ENCODE measurements at places on chromosomes 3 and 15.

GRCh38 chr3:123365450-123366143, 83.3 kb downstream of the ADCY5 start:
- DNase-seq: no peak

DNA sequence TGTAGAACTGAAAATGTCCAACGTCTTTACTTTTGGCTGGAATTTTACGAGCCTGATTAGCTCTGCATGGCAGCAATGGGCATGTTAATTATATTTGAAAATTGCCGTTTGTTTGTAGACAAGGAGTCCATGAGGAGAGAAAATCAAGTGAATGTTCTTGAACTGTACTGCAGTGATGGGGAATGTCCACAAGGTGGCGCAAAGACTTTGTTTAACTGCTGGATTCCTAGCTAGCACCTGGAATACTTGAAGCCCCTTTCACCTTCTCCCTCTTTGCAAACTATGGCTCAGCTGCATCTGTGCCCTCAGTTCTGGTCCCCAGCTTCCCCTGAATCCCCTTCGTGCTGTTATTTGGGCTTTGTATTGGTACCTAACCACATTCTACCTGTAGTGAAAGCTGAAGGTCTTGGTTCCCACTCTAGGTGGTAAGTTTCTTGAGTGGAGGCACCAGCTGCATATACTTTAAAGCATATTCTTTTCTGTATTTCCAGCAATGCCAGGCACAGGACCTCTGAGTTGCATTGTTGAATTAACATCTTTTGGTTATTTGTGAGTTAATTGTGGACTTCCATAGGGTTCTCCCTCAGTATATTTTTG, 25.3 kb downstream of the EXOG start:
- peak; percentile 85 for DNase-seq

DNA sequence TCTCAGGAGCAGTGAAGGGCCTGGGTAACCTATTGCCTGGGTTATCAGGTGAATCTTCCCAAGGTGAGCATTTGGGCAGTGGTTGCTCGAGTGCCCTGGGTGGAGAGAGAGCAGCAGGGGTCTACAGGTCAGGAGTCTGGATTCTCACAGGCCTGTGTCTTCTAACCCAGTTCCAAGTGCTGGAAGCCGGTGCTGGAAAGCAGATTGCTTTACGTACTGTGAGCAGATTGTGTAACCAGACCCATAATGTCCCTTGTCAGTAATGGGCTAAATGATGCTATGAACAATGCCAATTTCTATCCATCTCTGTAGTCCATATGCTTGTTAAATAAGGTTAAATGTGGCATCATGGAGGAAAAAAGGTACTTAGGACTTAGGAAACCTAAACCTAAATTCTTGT, 106.5 kb downstream of the TPRG1 start:
- no peak for DNase-seq

GRCh38 chr3:31170932-31171670, 276.6 kb upstream of the GADL1 start:
- DNase-seq: peak; percentile 99

- no peak for DNase-seq
These were observed 6.1 kb downstream of the CP start for GRCh38 chr3:149215515-149215914.

- DNase-seq: peak; percentile 78
These were observed 5.3 kb downstream of the CPOX start for GRCh38 chr3:98588065-98588464.

DNA sequence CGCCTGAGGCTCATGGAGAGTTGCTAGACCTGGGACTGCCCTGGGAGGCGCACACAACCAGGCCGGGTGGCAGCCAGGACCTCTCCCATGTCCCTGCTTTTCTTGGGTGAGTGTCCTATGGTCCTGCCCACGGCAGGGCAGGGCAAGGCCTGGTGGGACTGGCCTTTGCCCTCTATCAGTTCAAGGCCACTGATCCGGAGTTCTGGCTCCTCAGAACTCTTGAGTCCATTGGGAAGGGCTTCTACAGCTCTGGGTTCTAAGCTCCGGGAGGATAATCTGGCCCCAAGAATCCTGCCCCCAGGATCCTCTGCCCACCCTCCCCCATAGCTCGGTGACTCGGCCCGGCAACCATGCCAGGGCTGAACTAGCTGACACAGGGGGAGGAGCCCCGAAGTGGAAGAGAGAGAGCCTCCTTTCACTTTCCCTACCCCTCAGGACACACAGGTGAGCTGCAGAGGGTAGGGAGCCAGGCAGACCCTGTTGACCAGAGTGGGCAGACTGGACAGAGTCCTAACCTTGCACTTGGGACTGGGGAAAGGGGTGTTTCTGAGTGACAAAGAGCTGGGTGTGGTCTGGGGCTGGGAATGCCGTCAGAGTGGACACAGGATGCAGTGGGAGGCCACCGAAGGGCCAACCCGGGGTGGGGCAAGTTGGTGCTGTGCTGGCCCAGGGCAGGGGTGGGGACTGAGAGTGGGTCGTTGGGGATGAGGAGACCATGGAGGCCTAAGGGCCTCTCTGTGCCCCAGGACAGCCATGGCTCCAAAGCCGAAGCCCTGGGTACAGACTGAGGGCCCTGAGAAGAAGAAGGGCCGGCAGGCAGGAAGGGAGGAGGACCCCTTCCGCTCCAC, 664 bp downstream of the PARP3 start:
- peak; percentile 59 for DNase-seq

GRCh38 chr3:140586311-140586710, 91.6 kb upstream of the TRIM42 start:
- DNase-seq: no peak

GRCh38 chr3:25046911-25047771, 380.9 kb upstream of the RARB start:
- DNase-seq: no peak

- no peak for DNase-seq
These were observed 1037.5 kb downstream of the TBL1XR1 start for GRCh38 chr3:176159796-176160195.

GRCh38 chr3:189981668-189982067, 139.0 kb downstream of the P3H2 start:
- peak; percentile 98 for DNase-seq

DNA sequence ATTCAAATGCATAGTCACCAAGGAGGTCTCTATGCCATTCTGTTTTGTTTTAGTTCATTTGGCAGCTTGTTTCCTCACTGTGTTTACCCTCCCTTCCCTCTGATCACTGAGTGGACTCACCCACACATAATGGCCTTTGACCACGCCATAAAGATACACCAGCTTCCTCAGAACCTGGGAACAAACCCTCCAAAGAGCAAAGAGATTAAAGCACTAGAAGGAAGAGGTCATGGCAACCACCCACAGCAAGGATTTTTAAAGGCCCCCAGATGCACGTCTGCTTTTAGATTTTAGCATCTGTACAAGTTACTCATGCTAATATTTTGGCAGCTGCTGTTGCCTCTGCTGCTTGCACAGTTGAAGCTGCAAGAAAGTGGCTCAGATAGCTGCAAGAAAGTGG, 47.9 kb upstream of the CADPS start:
- DNase-seq: no peak

- DNase-seq: no peak
These were observed 47.4 kb upstream of the WNT7A start for GRCh38 chr3:13927295-13927694.

GRCh38 chr3:197600796-197601565, 45.2 kb upstream of the BDH1 start:
- DNase-seq: no peak

- peak; percentile 91 for DNase-seq
These were observed 140.5 kb upstream of the TBL1XR1 start for GRCh38 chr3:177337541-177338331.

DNA sequence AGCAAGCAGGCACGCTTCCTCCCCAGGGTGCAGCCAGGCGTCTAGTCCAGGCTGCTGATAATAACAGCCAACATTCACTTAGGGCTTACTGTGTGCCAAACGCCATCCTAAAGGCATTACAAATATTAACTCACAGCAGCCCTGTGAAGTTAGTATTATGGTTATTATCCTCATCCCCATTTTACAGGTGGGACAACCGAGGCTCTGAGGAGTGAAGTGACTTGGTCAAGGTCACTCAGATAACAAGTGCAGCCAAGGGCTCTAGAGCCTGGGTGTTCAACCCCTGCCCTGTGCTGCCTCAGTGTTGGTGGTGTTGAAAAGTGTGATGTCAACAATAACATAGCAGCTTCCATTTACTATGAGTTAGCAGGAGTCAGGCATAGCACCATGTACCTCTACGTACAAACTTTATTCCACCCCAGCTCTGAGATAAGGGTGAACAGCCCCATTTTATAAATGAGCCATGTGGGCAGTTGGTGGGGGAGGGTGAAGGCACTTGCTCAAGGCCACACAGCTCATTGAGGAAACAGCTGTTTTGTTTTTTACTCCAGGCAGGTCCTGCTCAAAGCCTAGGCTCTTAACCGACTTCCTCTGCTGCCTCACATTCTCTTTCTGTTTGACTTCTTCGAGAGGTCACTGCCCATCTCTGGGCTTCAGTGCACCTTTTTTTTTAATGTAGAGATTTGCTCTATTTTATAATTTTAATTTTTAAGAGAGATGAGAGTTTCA, 24.0 kb upstream of the TRH start:
- no peak for DNase-seq

GRCh38 chr3:50238549-50239026, 2.6 kb downstream of the GNAI2 start:
- peak; percentile 44 for DNase-seq

DNA sequence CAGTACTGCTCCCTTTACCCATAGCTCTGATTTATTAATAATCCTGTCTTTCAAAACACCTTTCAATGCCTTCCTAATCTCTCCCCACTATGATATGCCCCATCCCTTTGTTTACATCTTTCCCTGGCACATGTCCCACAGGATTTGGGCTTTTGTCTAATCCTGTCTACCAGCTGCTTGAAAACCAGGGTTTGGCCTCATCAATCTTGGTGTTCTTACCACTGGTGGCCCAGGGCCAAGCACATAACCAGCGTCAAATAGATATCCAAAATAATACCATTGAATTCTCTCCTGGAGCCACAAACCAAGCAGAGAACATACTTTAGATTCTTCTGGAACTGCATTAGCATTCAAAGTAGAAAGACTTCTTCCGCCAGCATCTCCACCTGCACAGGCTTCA, 104.8 kb upstream of the PPP2R3A start:
- peak; percentile 30 for DNase-seq

DNA sequence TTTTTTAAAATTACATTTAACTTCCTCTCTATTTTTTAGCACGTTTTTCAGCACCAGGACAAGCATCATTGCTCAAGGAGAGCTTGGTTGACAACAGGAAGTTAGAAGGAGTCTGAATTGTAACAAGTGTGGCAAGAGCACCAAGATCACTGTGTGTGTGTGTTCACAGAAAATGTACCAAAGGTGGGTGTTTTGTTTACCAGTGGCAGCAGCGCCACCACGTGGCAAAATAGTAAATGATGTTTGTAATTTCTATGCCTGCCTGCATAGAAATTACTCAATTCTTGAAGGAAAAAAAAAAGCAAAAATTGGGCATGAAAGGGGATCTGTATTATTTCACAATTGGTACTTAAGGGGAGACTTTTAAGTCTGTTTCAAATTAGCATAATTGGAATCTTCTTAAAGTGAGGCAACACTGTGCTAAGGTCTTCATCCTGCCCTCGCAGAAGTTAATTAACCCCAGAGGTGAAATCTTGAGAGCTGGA, 7.4 kb upstream of the U2SURP start:
- peak; percentile 87 for DNase-seq

DNA sequence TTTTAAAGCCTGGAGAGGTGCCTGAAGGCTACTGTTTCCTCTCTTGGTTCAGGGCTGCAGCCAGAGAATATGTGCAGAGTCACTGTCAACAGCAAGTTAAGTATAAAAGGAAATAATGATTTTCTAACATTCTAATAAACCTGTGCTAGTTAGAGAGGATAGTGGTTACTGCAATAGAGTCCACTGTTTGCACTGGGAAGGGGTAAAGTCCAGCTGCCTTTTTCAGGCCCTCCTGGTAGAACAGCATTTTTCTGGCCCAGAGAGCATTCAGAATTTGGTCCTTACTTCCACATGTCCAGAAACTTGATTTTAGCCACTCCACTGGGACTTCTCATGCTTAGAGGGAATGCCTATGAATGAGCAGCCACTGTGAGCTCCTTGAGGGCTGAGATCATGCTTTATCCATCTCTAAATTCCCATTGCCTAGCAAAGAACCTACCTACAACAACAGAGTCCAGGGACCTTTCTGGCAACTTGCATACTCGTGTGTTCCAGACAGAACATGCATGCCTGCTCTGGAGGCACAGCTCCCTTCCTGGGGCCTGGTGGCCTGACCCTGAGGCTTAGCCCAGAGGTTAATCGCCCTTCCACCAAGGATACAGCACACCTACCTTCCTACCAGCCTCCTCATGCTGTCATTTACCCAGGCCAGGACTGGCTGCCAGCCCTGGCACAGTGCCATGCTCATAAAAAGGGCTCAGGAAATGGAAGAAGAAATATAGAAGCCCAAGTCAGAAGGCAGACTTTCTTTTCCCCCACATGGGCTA, 50.3 kb upstream of the ATP13A3 start:
- DNase-seq: peak; percentile 42

DNA sequence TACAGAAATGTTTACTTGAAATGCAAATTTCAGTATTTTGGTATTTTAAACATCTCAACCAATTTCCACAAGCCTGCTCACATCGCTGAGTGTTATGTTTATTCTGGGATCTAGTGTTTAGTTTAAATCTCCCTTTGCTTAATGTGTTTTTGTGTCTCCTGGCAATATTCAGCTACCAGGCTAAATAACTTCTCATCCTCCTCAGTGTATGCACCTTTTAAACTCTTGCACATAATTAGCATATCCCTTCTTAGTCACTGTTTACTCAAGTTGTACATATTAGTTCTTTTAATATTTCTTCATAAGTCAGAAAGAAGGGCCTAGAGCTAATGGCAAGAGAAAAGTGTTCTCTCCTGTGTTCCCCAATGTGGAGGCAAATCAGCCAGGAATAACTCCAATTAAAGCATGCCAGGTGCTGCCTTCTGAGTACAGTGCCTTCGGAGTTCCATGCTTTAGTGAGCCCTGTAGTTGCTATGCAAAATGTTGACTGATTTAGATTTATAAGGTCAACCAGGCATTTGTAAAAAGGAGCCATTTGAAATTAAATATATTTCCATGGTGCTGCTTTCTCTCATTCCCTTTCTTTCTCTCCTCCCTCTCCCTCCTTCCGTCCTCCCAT, 234.3 kb downstream of the GAP43 start:
- DNase-seq: no peak

GRCh38 chr3:87084868-87085267, 93.9 kb upstream of the VGLL3 start:
- DNase-seq: no peak

GRCh38 chr3:62277450-62277849, 95.9 kb downstream of the FEZF2 start:
- DNase-seq: peak; percentile 6

GRCh38 chr3:47410417-47410720, 29.5 kb downstream of the PTPN23 start:
- DNase-seq: no peak

Measured in fibroblast of the aortic adventitia (primary cell).